HFFc6 (cell line): ENCODE measurements at places on chromosomes 2 and 18.

DNA sequence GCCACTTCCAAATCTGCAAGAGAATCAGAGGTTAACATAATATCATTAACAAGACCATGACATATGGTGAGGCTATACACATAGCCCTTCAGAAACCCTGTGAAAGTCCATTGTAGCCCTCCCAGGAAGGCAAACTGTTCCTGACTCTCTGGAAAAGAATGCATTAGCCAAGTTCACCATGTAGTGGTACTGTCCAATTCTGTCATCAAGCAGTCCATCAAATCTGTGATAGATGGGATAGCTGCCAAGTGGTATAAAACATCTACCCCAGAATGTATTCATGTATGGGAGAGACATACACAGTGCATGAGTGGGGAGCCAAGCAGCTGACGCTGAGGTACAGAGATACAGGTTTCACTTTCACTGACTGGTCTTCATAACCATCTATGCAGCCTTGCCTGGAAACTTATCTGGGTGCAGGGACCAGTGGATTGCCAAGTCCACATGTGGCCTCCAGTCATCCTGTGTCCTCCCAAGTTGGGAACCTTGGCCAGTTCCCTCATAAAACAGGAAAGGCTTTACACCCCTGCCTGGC lies 281.1 kb downstream of the MBD2 start:
- no peaks in the 10 kb centered on the region for H3K4me1 ChIP-seq
- H3K27ac ChIP-seq, result no peak overlapping the region
- H3K4me3 ChIP-seq, result no peak overlapping the region
- DNase-seq, result no peak

DNA sequence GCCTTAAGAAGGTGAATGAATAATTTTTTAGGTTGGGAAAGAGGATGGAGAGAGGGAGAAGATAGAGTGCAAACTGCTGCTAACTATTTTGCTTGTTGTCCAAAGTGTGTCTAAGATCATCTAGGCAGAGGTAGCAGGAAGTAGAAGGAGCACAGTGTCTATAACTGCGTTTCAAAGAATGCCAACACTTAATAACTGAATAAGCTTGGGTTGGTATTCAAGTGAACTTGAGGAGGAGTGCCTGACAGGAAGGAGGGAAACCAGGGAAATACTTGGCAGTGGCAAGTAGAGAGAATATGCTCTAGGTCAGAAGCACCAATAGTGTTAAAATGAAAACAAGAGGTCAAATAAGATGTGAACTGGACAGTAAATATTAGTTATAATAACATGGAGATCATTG lies 155.9 kb downstream of the DPP10 start:
- no peaks in the 10 kb centered on the region for H3K4me1 ChIP-seq
- H3K27ac ChIP-seq, result no peak overlapping the region
- H3K36me3 ChIP-seq, result no peaks in the 10 kb centered on the region
- no peak for DNase-seq
- no peaks in the 10 kb centered on the region for H3K27me3 ChIP-seq

GRCh38 chr2:64130333-64130732 lies 13.9 kb downstream of the PELI1 start:
- no peak for DNase-seq
- peaks cover 48% of the 10 kb centered on the region for H3K4me1 ChIP-seq
- H3K27me3 ChIP-seq, result no peaks in the 10 kb centered on the region

DNA sequence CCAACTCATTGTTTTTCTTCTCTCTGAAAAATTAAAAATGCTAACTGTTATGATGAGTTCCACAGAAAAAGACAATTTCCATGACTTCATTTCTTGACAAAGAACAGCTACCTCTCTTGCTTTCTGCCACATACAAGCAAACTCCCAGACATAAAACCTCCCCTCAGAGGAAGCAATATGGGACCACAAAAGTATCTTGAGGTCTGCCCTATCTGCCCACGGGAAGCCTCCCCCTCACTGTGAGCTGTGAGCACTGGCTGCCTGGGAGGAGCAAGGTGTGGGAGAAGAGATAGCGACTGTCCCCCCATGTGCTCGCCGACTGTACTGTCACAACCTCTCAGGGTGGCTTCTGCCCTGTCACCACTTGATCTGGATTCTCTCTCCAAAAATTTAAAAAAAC lies 69.7 kb upstream of the NRP2 start:
- DNase-seq, result no peak
- H3K36me3 ChIP-seq, result no peaks in the 10 kb centered on the region
- H3K27me3 ChIP-seq, result no peaks in the 10 kb centered on the region
- H3K27ac ChIP-seq, result no peak overlapping the region

- no peaks in the 10 kb centered on the region; the same call in 1 of the 2 replicates for H3K27me3 ChIP-seq
- DNase-seq, result peak; percentile 36
- peak overlapping the region; percentile 99 for H3K4me3 ChIP-seq
- H3K36me3 ChIP-seq, result no peaks in the 10 kb centered on the region
- H3K4me1 ChIP-seq, result peaks cover 42% of the 10 kb centered on the region
Measured at GRCh38 chr2:68465081-68465916, 1.8 kb downstream of the FBXO48 start.

- DNase-seq, result no peak
- H3K27ac ChIP-seq, result no peak overlapping the region
- peaks cover 7% of the 10 kb centered on the region for H3K4me1 ChIP-seq
- H3K36me3 ChIP-seq, result no peaks in the 10 kb centered on the region
Measured at GRCh38 chr2:19746611-19747309, 155.0 kb downstream of the TTC32 start.

DNA sequence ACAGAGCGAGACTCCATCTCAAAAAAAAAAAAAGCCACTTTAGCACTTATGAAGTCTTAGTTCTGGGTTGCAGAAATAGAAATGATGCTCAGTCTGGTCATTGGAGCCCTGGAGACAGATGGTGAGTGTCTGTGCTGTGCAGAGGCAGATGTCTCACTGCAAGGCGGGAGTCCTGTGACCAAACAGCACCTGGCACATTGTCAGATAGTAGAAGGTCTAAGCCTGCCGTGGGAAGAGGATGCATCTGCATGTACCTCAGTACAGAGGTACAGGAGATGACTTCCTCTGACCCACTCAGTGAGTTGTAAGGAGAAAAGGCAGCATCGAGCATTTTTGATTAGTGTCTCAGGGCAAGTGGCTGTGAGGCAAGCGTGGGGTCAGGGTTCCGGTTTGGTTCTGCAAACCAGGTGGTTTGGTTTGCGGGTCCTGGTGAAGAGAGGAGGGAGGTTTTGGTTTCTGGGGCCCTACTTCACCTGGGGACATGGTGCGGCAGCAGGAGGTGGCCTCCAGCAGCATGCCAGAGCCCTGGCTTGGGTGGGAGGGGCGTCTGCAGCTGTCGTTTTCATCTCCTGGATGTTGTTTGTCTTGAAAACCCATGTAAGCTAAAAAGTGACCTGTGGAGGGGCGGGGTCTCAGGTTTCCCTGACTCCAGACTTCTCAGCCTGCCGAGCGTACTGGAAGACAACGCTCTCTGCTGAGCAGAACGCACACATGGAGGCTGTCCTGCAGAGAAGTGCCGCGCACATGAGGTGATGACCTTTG lies 3.8 kb downstream of the RBFA start:
- no peak overlapping the region for H3K4me3 ChIP-seq
- H3K4me1 ChIP-seq, result peaks cover 20% of the 10 kb centered on the region
- 0 out of 2 replicates have a peak, but pooled peaks cover 4% of the 10 kb centered on the region for H3K36me3 ChIP-seq
- DNase-seq, result no peak
- no peak overlapping the region for H3K27ac ChIP-seq

DNA sequence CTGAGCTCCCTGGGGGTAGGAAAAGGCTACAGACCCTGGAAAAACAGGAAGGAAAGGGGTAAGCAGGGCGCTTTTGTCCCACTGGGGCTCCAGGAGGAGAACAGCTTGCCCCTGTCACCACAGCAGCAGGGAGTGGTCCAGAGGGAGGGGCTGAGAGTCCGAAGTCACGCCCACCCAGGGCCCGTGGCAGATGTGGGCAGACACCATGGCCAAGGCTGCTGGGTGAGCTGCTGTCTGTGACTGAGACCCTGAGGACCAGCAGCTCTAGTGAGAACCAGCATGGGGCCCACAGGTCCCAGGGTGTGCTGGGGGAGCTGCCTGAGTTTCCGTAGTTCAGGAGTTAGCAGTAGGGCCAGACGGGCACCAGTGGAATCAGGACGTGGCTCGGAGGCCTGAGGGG lies 162.0 kb downstream of the SPP2 start:
- no peaks in the 10 kb centered on the region for H3K4me1 ChIP-seq
- DNase-seq, result no peak
- H3K27me3 ChIP-seq, result peaks cover 25% of the 10 kb centered on the region
- H3K36me3 ChIP-seq, result no peaks in the 10 kb centered on the region
